ENCODE measurements at places on chromosomes 13 and 19. TPM values are rescaled to one million over a fixed set of nuclear protein-coding genes. Genes with fewer than 3 reads are reported as not detected.

DNA sequence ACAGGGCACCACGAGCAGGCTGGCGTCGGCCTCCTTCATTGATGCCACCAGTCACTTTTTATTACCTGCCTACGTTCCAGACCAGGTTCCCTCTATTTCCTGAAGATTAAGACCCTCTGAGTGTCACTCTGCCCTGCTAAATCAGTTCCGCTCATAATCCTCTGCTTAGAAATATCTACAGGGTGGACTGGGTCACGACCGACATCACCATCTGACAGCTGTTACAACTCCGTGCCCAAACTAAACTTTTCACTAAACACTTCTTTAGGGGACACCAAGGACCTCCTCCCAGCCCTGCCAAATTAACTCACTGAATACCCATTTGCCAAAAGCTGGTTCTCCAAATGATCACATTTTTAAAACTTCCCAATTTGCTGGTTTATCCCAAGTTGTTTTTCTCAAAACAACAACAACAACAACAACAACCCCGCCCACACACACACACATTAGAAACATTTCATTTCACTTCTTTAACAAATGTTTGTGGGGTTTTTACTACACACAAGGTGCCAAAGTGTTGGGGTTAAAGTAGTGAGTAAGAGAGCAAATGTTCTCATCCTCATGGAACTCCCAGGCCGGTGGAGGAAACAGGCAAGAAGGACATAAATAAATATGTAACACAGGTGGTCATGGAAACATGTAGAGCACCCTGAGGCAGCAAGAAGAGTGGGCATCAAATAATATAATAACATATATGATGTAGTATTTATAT is 72.0 kb upstream of the PEG3 start:
- H3K27me3 ChIP-seq, result no peaks in the 10 kb centered on the region
- H3K4me1 ChIP-seq, result no peaks in the 10 kb centered on the region
- no peak overlapping the region for H3K27ac ChIP-seq
- no peak overlapping the region for H3K4me3 ChIP-seq
- H3K36me3 ChIP-seq, result no peaks in the 10 kb centered on the region

- DNase-seq, result no peak
- H3K27me3 ChIP-seq, result no peaks in the 10 kb centered on the region
- no peaks in the 10 kb centered on the region for H3K36me3 ChIP-seq
- no peak overlapping the region for H3K27ac ChIP-seq
These were observed 74.1 kb downstream of the ABCC4 start for GRCh38 chr13:95226932-95227695.

DNA sequence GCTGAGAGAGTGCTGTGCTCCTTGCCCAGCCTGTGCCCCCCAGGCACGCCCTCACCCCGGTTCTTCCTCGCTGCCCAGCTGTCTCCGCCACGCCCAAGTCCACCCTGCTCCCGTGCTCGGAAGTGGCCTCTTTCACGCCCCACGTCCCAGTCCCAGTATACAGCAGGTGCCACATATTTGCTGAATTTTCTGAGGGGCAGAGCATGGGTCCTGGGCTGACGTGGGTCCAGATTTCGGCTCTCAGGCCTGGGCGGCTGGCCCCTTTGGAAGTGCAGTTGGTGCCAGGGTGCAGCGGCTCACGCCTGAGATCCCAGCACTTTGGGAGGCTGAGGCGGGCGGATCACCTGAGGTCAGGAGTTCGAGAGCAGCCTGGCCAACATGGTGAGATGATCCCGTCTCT is 3.4 kb downstream of the HCN2 start:
- H3K4me3 ChIP-seq, result no peak overlapping the region
- H3K4me1 ChIP-seq, result peaks cover 3% of the 10 kb centered on the region
- H3K36me3 ChIP-seq, result no peaks in the 10 kb centered on the region
- no peak overlapping the region for H3K27ac ChIP-seq
- DNase-seq, result no peak

DNA sequence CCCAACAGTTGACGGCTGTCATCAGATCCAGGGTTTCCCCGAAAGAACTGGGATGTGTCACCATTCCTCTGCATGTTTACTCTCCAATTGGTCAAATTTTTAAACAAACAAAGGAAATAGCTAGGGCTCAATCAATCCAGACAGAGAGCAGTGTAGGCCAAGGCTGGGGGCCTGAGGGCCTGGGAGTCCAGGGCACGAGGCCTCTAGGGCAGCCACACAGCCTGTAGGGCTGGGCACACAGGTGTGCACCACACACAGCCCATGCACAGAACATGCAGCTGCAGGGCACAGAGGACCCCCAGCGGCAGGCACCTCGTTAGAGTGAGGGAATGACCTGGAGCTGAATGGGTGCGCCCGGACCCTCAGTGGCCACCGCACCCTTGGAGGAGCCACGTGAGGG is 9.5 kb downstream of the MIER2 start:
- no peaks in the 10 kb centered on the region for H3K27me3 ChIP-seq

DNA sequence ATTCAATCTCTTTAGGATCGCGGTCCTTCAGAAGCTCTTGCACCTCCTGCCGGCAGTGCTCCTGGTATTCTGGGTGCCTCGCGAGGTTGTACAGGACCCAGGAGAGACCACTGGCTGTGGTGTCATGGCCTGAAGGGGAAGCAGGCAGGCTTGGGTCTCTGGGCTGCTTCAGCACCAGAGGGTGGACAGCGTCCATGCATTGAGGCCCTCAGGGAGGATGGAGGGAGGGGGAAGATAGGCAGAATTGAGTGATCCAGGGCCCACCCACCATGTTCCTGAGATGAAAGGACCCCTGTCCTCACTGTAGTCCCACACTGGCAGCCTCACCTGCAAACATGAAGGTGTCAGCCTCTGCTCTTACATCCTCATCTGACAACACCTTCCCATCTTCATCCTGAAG is 17.9 kb upstream of the OR10H5 start:
- DNase-seq, result no peak
- no peaks in the 10 kb centered on the region for H3K36me3 ChIP-seq
- H3K27me3 ChIP-seq, result no peaks in the 10 kb centered on the region
- H3K4me1 ChIP-seq, result no peaks in the 10 kb centered on the region
- H3K27ac ChIP-seq, result no peak overlapping the region

DNA sequence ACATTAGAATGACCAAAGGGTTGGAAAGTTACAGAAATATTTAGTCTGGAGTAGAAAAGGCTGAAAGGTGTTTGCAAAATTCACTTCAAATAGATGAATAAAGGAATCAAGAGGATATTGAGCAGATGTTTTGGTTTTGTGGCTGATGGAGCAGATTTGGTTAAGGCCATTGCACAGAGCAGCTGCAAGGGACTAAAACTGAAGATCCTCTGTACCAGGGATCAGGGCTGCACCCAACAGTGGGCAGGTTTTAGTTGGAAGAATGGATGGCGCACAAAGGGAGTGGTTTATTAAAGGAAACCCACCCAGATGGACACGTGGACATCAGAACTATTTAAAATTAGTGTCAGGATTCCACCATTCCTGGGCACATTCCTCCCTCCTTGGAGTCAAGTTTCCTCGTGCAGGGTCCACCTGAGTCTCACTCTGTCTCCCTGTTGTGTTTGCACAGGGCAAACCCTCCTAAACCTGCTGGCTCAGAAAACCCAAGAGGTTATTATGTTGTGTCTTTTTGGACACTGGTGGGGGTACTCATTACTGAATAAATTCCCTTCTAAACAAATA is 9.2 kb upstream of the UBAC2 start:
- no peaks in the 10 kb centered on the region for H3K36me3 ChIP-seq
- H3K4me1 ChIP-seq, result no peaks in the 10 kb centered on the region
- no peaks in the 10 kb centered on the region for H3K27me3 ChIP-seq
- DNase-seq, result no peak
- no peak overlapping the region for H3K4me3 ChIP-seq

LILRB4 gene
- 22.5 TPM for total RNA-seq

SRRM5 gene
- total RNA-seq, result 0.56 TPM

ONECUT3 gene
- 0.42 TPM for total RNA-seq

CACNG6 gene
- total RNA-seq, result not detected

Measured in thoracic aorta (tissue), 2 donors.